ENCODE measurements at places on chromosomes 1 and 21. TPM values are rescaled to one million over a fixed set of nuclear protein-coding genes. Genes with fewer than 3 reads are reported as not detected.

S100A1 gene
- total RNA-seq: not detected

NTMT2 gene
- not detected for total RNA-seq

LCE2B gene
- not detected for total RNA-seq

ZP4 gene
- not detected for total RNA-seq

ATXN7L2 gene
- total RNA-seq: 10.5 TPM

GSTM1 gene
- total RNA-seq: 97.0 TPM

ASCL5 gene
- total RNA-seq: not detected

PLD5 gene
- total RNA-seq: not detected

KRTAP6-1 gene
- total RNA-seq: not detected

ETV3L gene
- not detected for total RNA-seq

UBL4B gene
- not detected for total RNA-seq

PADI6 gene
- not detected for total RNA-seq

CRYAA gene
- not detected for total RNA-seq

TINAGL1 gene
- not detected for total RNA-seq

SPRR3 gene
- not detected for total RNA-seq

C1orf167 gene
- total RNA-seq: not detected

VCAM1 gene
- not detected for total RNA-seq

CNR2 gene
- 0.16 TPM for total RNA-seq

PCBP3 gene
- 5.1 TPM for total RNA-seq

TLR5 gene
- 0.61 TPM for total RNA-seq

SAMD13 gene
- 0.36 TPM for total RNA-seq

TMEM52 gene
- not detected for total RNA-seq

PLEKHO1 gene
- total RNA-seq: 71.3 TPM

TNNI3K gene
- not detected for total RNA-seq

FCGR2B gene
- 0.11 TPM for total RNA-seq

DYNLT5 gene
- not detected for total RNA-seq

FMO2 gene
- not detected for total RNA-seq

LIN28A gene
- not detected for total RNA-seq

HOOK1 gene
- total RNA-seq: 1.9 TPM

CACNA1S gene
- not detected for total RNA-seq

A3GALT2 gene
- total RNA-seq: not detected

RGS13 gene
- not detected for total RNA-seq

DMRTA2 gene
- not detected for total RNA-seq

PSRC1 gene
- 19.5 TPM for total RNA-seq

CYP4X1 gene
- not detected for total RNA-seq

CASZ1 gene
- 7.7 TPM for total RNA-seq

FCN3 gene
- total RNA-seq: not detected

MMEL1 gene
- total RNA-seq: 1.2 TPM

SPRR2E gene
- not detected for total RNA-seq

NR0B2 gene
- total RNA-seq: not detected

COL11A1 gene
- total RNA-seq: not detected

GBP1 gene
- 219 TPM for total RNA-seq

PLEKHG5 gene
- total RNA-seq: 1.4 TPM

CLDN8 gene
- not detected for total RNA-seq
